ENCODE measurements at places on chromosomes 4 and X.

- DNase-seq = no peak
These were observed 207.3 kb downstream of the HS6ST2 start for GRCh38 chrX:132751063-132751690.

DNA sequence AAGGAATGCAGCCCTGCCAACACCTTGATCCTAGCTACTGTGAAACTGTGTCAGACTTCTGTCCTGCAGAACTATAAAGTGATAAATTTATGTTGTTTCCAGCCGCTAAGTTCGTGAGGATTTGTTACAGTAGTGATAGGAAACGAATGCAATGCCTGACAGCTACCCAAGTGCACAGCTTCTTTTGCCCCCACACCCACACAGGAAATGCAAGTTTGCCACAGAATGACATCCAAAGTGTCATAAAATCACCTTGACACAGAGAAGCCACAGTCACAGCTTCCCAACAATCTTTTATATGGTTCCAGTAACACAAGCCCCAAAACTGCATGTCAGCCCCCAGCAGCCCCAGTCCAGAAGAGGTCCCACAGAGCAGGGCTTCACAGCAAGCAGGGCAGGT, 216.9 kb upstream of the S100G start:
- DNase-seq = no peak

- DNase-seq = peak; percentile 5
These were observed 113.0 kb upstream of the PRDX4 start for GRCh38 chrX:23554304-23554703.

DNA sequence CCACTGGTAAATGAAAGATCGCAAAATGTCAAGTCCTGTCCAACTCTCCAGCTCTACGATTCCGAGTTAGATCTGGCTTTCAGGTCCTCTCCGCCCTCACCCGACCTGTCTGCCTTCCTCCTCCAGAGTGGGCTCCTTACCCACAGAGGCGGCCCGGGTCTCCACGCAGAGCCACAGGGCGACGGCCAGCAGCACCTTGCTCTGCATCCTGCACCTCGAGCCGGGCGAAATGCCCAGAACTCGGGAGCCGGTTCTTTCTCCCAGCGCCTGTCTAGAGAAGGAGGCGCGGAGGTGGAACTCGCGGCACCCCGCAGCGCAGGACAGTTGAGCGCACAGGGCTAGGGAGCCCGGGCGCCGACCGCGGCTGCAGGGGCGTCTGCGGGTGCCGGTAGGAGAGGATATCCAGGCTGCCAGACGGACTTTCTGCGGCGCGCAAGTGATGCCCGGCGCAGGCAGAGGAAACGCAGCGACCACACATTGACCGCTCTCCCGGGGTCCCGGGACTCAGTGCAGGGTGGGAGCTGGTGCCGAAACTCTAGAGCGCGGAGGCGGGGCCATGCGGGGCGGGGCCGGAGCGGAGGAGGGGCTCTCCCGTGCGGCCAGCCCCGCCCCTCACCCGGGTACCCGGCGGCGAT, at the start of gene KDR:
TSS of gene KDR (minus strand) at position 509 of the 635 bp plus-strand sequence. CDS start at position 207, 302 bp downstream.
- DNase-seq = peak; percentile 17

- no peak for DNase-seq
These were observed 249.8 kb downstream of the ANTXR2 start for GRCh38 chr4:79823148-79823763.

DNA sequence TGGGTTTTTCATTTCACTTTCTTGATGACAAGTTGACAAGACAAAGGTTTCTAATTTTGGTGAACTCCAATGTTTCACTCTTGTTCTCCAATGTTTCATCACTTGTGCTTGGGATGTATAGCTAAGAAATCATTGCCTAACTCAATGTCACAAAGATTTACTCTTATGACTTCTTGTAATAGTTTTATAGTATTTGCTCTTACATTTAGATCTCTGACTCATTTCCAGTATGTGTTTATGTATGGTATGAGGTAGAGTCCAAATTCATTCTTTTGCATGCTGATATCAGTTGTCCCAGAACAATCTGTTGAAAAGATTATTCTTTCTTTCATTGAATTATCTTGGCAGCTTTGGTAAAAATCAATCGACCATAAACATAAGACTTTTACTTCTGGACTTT, 12.2 kb upstream of the NWD2 start:
- DNase-seq = no peak

GRCh38 chrX:33336783-33337182, 125.4 kb upstream of the DMD start:
- DNase-seq = peak; percentile 41

- no peak for DNase-seq
These were observed 97.1 kb upstream of the ATOH1 start for GRCh38 chr4:93731456-93731855.

GRCh38 chrX:78831523-78831922, 84.0 kb downstream of the LPAR4 start:
- no peak for DNase-seq

DNA sequence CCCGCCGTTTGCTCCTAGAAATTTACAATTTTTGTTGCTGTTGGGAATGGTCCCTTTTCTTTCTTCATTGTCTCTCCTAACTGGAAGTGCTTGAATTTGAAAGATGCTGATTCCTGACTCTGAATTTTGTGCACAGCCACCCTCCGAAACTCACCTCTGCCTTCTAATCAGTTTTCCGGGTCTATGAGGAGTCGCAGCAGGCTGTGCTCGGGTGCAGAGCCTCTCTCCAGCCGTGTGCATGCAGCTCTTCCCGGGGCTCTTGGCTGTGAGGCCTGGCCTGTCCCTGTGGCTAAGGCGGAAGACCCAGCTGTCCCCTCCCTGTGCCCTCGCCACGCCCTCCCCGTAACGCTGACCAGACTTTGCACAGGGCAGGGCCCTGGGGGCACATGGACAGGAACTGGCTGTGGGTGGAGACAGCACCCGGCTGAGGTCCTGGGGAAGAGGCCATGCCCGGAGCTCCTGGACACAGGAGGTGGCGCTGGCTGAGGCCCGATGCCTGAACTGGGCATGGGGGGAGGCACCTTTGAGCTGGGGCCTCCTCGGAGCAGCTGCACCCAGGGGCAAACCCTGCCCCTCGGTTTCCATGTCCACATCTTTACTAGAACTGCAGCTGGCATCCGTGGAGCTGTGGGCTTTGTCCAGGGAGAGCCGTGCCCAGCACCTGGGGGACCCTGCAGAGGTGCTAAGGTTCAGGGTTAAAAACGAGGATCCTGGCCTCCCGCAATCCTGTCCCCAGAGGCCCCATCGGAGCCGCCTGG, 32.6 kb upstream of the SPON2 start:
- DNase-seq = peak; percentile 51

GRCh38 chr4:106497271-106497670, 128.7 kb upstream of the GIMD1 start:
- DNase-seq = no peak

DNA sequence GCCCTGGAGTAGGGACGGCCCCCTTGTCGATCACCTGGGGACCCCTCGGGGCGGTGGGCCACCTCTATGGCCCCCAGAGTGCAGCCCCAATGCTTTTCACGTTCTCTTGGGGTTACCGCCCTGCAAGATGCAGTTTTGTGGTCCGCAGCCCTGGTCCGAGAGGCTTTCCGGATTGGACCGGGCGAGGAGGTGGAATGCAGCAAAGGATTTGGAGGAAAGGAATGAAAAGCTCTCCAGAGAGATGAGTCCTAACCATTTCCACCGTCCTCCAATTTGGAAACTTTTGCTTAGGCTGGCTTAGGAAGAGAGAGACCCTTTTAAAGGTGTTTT, 601 bp downstream of the SLC25A43 start:
- no peak for DNase-seq

GRCh38 chr4:25925486-25926201, 11.6 kb downstream of the SMIM20 start:
- DNase-seq = peak; percentile 55

- DNase-seq = peak; percentile 47
These were observed 17.3 kb downstream of the NIPAL1 start for GRCh38 chr4:48033825-48034413.

- no peak for DNase-seq
These were observed 51.5 kb upstream of the PRPS1 start for GRCh38 chrX:107576841-107577240.

GRCh38 chr4:4762300-4762699, 97.2 kb upstream of the MSX1 start:
- no peak for DNase-seq

DNA sequence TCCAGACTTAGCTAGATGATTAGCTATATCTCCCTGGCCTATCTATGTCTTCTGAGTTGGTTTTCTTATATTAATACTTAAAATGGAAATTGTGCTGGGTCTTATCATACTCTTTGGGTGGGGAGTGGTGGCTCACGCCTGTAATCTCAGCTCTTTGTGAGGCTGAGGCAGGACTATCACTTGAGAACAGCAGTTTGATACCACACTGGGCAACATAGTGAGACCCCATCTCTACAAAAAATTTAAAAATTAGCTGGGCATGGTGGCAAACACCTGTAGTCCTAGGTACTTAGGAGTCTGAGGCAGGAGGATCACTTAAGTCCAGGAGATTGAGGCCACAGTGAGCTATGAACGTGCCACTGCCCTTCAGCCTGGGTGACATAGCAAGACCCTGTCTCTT, 30.4 kb downstream of the WDFY3 start:
- no peak for DNase-seq

GRCh38 chr4:184189966-184190365, 27.7 kb downstream of the ENPP6 start:
- DNase-seq = no peak

- no peak for DNase-seq
These were observed 283.7 kb upstream of the GATB start for GRCh38 chr4:152044331-152045036.

DNA sequence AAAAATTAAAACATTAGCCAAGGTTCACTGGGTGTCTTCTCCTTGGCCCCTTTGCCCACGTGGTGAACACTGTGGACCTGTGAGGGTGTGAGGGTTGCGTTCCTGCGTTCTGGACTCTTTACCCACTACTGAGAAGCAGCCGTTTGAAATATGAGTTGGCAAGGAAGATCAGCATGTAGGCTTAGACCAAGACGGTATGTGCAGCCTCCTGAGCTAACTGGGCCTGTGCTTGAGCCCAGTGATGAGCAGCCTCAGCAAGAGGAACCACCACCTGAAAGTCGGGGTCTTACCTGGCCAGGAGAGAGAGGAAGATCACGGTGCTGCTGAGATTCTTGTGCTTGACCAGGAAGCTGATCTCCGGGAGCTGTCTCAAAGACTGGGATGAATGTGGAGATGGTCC, 19.5 kb downstream of the RGS12 start:
- no peak for DNase-seq

DNA sequence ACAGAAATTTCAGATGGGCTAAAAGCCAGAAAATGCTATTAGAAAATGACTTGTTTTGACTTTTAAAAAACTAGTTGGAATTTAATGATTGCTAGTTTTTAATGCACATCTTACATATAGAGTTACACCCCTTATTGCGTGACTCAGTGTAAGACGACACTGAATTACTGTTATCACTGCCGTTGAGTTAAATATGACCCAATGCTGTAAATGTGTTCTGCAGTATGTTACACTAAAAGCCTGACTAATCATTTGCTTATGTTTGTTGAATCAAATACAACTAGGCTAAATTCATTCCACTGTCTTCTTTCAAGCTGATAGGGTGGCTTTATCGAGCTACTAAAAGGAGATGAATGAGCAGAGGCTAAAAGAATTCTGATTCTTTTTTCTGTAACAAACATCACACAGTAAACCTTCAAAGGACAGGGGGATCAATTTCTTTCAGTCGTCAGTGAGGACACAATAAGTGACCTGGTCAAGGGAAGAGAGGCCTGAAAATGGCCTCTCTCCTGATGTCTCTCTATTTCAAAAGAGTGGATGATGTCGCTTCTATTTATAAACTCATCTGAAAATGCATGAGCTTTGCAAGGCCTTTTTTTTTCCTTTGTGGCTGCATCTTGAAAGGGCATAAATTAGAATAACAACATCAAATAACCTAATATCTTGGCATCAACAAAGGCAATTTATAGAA, 142.2 kb upstream of the KCNIP4 start:
- DNase-seq = no peak

DNA sequence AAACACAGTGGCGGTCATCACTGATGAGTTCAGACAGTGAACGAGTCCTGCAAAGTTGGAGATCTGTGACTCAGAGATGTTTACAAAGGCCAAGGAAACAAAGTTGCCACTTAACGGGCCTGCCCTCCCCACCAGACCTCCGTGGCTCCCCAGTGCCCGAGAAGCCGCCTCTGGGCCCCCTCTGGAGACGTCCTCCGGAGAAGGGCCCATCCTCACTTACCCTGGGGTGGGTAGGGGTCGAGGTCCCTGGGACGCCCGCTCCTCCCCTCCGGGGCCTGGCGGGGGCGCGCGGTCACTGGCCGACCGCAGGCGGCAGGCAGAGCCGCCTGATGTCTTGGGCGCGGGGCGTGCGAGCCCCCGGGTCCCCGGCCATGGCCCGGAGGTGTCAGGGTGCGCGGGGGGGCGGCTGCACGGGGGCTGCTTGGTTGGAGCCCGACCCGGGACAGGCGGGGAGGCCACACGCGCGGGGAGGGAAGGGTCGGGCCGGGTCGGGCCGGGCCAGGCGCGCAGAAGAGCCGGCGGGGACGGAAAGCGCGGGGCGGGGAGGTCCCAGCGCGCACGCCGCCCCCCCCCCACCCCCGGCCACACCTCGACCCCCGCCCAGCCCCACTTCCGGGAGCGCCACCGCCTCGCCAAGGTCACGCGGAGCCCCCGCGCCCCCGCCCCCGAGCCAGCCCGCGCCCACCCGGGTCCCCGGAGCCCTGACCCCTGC, 529 bp downstream of the DHRSX start:
- peak; percentile 29 for DNase-seq

DNA sequence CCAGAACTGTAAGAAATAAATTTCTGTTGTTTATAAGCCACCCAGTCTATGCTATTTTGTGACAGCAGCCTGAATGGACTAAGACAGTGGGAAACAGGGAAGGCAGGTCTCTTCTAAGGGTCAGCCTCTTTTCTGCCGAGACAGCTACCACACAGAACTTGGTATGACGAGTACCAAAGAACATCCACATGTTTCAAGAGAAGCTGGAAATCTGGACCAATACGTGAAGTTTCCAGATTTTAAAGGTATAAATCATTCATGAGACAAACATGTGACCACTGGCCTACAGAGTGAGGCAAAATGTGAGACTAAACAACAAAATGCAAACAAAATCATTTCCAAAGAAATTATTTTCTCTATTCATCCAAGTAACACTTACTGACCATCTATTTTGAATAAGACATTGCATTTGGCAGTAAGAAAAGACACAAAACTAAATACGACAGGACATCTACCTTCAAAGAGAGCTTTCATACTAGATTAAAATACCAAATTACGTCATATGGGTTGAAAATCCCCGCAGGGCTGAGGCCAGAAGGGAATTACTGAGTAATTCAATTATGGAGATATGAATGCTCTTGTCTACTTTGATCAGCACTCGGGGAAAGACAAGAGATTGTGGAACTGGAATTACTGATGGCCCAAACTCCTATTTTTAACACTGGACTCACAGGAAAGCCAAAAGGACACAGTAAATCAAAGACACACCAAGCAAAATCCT, 7.2 kb downstream of the SCARB2 start:
- DNase-seq = no peak

GRCh38 chr4:138833974-138834373, 181.6 kb upstream of the NOCT start:
- no peak for DNase-seq

- DNase-seq = no peak
These were observed 62.8 kb downstream of the CCSER1 start for GRCh38 chr4:90189946-90190345.
